Brain pericyte (primary cell): ENCODE measurements at places on chromosomes 7 and 10.
A peak's percentile ranks its signal among the peaks of the same experiment; 100 is the strongest.

- DNase-seq, result no peak
Measured at GRCh38 chr10:98172073-98172472, 37.6 kb downstream of the R3HCC1L start.

DNA sequence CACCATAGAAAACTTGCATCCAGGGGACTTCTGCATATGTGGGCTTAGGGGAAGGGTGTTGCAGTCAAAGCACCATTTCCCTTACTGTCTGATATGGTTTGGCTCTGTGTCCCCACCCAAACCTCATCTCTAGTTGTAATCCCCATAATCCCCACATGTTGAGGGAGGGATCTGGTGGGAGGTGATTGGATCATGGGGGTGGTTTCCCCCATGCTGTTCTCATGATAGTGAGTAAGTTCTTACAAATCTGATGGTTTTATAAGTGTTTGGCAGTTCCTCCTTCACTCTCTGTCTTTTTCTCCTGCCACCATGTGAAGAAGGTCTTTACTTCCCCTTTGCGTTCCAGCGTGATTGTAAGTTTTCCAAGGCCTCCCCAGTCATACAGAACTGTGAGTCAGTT is 177.4 kb downstream of the ADK start:
- DNase-seq, result no peak

- no peak for DNase-seq
Measured at GRCh38 chr7:15476531-15476918, 85.3 kb downstream of the AGMO start.

DNA sequence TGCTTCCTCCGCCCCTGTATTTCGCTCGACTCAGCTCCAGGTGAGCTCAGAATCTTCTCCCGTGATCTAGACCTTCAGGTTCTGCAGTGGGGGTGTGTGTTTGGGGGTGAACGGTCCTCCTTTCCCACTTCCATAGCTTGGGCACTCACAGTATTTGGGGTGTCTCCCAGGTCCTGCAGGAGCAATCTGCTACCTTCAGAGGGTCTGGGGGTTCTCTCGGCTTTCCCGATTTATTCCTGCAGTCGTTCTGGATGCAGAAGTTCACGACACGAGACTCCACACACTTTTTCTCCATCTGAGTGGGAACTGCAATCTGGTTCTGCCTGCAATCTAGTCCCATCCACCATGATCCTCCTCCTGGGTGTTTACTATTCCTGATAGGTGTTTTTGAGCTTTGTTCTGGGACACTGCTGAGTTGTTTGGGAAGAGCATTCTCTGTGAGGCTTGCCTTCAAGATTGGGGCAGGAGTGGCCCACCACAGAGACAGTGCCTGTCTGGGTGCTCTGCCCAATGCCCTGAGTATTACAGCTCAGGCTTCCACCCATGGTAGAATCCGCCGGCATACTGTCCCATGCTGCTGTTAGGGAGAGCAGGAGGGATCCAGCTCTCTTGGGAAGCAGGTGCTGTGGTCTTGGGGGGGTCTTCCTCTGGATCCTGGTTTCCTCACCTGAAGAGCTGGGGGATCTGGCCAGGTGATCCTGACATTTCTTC is 29.8 kb downstream of the JAKMIP3 start:
- DNase-seq, result no peak

- DNase-seq, result peak; percentile 20
Measured at GRCh38 chr7:17651863-17652385, 288.4 kb downstream of the SNX13 start.

GRCh38 chr10:127983344-127984100 is 76.6 kb downstream of the PTPRE start:
- no peak for DNase-seq

DNA sequence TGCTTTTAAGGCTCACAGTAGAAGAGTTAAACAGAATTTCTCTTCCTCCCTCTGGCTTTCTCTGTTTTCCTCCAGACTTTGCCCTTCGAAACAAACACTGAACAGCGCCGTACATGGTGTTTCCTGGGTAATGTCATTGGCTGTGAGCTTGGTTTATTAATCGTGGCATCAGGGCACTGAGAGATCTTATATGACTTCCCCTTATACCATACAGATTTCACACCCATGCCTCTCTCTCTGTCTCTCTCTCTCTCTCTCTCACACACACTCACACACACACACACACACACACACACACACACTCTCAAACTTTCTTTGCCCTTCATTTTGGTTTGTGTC is 195.5 kb downstream of the CREB5 start:
- DNase-seq, result no peak

GRCh38 chr10:95341716-95342130 is 50.9 kb upstream of the PDLIM1 start:
- DNase-seq, result no peak

DNA sequence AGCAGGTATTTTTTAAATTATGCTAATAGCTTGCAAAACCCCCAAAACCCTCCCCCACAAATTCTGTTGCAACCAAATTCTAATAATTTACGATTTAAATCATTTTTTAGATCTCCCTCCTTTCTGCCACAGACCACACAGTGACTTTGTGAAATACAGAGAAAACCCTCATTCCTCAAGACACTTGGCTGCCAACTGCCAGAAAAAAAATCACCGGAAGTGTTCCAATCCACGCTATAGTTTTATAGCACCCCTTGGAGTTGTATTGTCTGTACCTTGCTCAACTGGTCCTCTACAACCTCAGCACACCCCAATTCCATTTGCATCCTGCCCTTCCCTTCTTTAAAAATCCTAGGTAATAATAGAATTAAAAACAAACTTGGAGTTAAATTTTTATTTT is 560.1 kb downstream of the PARD3 start:
- DNase-seq, result no peak

DNA sequence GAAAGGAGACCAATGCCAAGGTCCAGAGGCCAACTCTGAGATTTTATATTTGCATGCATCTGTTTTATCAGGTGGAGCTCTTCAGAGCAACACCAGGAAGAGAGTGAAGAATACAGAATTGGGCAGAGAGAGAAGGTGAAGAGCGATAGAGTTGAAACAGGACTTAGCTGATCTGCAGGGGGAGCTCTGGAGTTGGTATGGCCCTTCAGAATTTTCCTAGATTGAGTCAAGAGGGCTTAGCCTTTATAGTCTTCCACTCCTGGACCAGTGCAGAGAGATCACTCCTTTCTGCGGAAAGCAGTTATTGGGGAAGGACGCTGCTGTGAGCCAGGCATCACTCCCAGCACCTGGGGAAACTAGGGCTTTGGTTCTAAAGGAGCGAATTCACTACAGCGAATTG is 105.0 kb upstream of the DGKB start:
- no peak for DNase-seq

- DNase-seq, result no peak
Measured at GRCh38 chr10:102001435-102002068, 54.4 kb downstream of the ARMH3 start.

GRCh38 chr10:85795460-85795859 is 571.1 kb downstream of the GRID1 start:
- no peak for DNase-seq

GRCh38 chr7:70523989-70524351 is 608.0 kb upstream of the GALNT17 start:
- no peak for DNase-seq
